Ovary (tissue), 10 donors: ENCODE measurements at places on chromosomes 5 and 9. TPM values are rescaled to one million over a fixed set of nuclear protein-coding genes. Genes with fewer than 3 reads are reported as not detected.

- no peak overlapping the region for H3K4me3 ChIP-seq
- DNase-seq: no peak
- H3K27me3 ChIP-seq: no peaks in the 10 kb centered on the region
- no peaks in the 10 kb centered on the region for H3K4me1 ChIP-seq
- no peak overlapping the region for H3K27ac ChIP-seq
These were observed 114.1 kb upstream of the ELL2 start for GRCh38 chr5:96075579-96076289.

- no peak overlapping the region for H3K27ac ChIP-seq
- H3K36me3 ChIP-seq: no peaks in the 10 kb centered on the region
- no peak overlapping the region for H3K4me3 ChIP-seq
- no peaks in the 10 kb centered on the region for H3K27me3 ChIP-seq
- H3K4me1 ChIP-seq: peaks cover 1% of the 10 kb centered on the region
These were observed 28.9 kb downstream of the TCF7 start for GRCh38 chr5:134143431-134143830.

- no peaks in the 10 kb centered on the region for H3K36me3 ChIP-seq
- no peaks in the 10 kb centered on the region for H3K27me3 ChIP-seq
- no peak overlapping the region for H3K27ac ChIP-seq
- peaks cover 3% of the 10 kb centered on the region for H3K4me1 ChIP-seq
- no peak for DNase-seq
- H3K4me3 ChIP-seq: no peak overlapping the region
These were observed 233.8 kb upstream of the MPDZ start for GRCh38 chr9:13513286-13513685.

- no peak overlapping the region for H3K4me3 ChIP-seq
- peaks cover 5% of the 10 kb centered on the region for H3K4me1 ChIP-seq
- DNase-seq: no peak
- H3K36me3 ChIP-seq: no peaks in the 10 kb centered on the region
- no peaks in the 10 kb centered on the region for H3K27me3 ChIP-seq
These were observed 848.8 kb upstream of the DMAC1 start for GRCh38 chr9:8648271-8648845.

SLC25A48 gene
- total RNA-seq: not detected

SPINK13 gene
- 0.55 TPM for total RNA-seq

PAEP gene
- total RNA-seq: 0.71 TPM

DPYSL3 gene
- total RNA-seq: 182 TPM
